Stimulated activated CD8-positive, alpha-beta memory T cell treated with anti-CD3 and anti-CD28 coated beads, Interleukin-7, amount 100 ng/mL, for 24 hours (primary cell): ENCODE measurements at places on chromosomes 7 and 10.

DNA sequence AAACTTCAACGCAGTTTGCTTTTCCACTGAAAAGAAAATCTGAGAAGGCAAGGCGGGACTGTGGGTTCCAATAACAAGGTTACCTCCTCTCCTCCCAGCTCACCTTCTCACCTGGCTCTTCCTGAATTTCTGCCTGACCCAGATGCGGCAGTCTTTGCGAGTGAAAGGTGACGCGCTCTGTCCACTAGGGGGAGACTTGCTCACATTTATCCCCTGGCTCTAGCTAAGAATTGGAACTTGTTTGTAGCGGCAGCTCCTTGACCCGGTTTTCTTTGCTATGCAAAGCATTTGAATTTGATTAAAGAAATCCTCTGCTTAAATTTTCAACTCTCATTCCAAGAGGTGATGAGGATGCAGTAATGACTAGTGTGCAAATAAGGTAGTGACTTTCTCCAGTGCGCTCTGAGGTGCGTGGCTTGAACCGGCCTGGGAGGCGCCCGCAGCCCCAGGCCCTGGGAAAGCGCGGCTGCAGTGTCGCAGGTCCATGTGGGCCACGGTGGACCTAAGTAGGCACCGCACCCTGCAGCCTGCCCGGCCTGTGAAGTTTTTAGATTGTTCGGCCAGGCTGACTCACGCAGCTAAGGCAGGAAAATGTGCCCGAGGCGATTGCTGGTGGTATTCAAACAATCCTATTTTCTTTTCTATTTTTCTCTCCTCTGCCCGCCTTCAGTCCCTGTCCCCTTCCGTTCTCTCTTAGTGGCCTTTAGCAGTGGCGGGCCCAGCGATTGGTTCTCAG, 336.9 kb upstream of the NPSR1 start:
- no peak for DNase-seq

DNA sequence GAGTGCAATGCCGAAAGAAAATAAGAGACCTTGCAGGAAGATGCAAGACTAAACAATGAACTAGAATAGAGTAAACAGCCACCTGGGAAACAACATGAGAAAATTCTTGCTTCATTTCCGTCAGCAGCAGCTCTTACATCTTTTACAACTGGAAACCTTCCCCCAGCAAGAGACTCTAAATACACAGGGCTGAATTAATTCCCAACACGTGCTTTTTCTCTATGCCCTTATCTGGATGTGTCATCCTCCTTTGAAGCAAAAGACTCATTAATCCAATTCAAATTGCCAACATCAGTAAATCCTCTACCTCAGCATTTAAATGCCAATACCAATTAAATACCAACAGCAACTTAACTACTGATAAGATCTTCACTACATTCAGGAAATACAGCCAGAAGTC, 99.0 kb upstream of the PDE1C start:
- no peak for DNase-seq

DNA sequence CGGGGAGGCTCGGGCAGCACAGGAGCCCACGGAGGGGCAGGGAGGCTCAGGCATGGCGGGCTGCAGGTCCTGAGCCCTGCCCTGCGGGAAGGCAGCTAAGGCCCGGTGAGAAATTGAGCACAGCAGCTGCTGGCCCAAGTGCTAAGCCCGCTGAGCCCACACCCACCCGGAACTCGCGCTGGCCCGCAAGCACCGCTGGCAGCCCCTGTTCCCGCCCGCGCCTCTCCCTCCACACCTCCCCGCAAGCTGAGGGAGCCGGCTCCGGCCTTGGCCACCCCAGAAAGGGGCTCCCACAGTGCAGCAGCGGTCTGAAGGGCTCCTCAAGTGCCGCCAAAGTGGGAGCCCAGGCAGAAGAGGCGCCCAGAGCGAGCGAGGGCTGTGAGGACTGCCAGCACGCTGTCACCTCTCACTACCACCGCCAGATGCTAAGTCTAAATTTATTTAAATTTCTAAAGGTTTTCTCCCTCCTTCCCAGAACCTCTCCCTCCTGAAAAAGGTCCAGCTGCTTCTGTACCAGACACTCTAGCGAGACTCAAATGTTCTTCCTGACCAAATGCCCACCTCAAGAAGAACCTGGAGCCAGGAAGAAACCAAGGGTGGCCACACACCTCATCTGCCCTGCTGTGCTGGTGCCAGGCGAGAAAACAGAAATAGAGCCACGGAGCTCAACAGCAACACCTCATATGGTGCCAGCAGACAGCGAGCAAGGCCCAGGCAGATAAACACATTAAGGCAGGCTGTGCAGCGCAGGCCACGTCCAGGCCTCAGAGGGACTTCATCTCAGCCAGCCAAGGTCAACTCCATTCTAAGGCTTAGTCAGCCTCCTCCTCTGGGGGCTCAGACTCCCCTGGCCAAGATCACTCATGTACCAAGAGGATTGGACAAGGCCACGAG, 47.0 kb downstream of the KCNMA1 start:
- no peak for DNase-seq

DNA sequence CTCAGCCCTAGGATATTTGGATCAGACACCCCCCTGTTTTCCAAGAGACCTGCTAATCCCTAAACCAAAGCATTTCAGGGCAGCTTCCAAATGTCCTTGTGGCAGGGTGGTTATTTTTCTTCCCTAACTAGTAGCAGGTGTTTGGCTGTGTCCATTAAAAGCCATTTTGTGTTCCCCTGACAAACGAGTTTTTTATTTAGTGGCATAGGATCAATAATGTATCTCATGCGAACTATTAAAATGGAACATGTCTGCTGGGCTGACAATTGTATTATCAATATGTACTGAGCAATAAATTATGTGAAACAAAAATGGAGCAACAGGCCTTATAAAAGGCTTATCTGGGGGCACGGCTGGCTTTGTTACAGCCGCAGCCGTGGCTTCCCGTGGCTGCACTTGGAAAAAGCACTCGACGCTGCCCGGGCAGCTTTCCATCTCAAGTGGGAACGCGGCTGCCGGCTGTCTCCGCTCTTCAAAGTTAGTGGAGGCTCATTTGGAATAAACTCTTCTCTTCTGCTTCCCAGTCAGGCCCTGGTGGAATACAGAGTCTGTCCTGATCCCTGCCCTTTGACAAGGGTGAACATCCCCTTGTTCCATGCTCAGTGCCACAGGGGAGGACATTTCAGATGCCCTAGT, 554.3 kb downstream of the TYW1 start:
- no peak for DNase-seq

GRCh38 chr10:124318811-124319210, 99.9 kb downstream of the OAT start:
- DNase-seq: no peak

- DNase-seq: no peak
Measured at GRCh38 chr10:75261813-75262705, 26.3 kb upstream of the COMTD1 start.

- no peak for DNase-seq
Measured at GRCh38 chr10:127698886-127699285, 38.1 kb upstream of the FOXI2 start.

DNA sequence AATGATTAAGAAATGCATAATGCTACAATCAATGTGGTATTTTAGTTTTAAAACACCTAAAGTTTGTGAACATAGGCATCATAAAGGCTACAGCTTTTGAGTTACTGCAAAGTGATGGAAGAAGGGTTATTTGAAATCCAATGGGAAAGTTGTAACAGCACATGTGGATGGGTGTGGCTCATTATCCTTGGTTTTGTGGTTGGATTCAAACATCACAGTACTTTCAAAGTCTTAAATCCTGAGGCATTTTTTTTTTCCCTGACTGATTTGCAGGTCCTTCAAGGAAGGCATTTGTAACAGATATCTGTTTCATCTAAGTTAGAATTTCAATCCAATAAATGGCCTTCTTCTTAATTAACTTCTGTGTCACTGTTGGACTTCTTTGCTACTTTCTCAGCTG, 9.8 kb upstream of the SHTN1 start:
- DNase-seq: no peak

DNA sequence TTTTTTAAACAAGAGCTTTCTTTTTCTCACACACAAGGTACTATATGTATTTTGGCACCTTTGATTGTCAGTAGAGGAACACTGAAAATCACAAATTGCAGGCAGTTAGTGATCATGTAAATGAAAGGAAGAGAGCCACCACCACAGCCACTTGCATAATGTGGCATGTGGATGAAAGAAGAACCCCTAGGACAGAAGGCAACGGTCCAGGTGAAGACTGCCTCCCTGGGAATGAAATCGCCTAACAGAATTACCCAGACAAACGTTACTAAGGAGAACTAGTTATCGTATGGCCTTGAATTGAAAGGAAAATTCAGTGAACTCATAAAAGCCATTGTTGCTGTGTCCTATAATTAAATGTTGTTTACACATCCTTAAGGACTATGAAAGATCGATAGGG, 41.2 kb upstream of the PTPRZ1 start:
- no peak for DNase-seq

DNA sequence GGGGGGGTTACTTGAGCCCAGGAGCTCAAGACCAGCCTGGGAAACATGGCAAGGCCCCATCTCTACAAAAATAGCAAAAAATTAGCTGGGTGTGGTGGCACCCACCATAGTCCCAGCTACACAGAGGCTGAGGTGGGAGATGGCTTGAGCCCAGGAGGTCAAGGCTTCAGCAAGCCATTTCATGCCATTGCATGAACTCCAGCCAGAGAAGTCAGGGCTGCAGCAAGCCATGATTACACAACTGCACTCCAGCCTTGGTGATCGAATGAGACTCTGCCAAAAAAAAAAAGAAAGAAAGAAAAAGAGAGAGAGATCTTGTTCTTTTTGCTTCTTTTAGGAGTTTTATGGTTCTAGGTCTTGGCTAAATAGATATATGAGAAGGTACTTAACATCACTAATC, 200.2 kb upstream of the PHYHIPL start:
- no peak for DNase-seq

GRCh38 chr10:3897156-3897555, 112.1 kb upstream of the KLF6 start:
- no peak for DNase-seq

DNA sequence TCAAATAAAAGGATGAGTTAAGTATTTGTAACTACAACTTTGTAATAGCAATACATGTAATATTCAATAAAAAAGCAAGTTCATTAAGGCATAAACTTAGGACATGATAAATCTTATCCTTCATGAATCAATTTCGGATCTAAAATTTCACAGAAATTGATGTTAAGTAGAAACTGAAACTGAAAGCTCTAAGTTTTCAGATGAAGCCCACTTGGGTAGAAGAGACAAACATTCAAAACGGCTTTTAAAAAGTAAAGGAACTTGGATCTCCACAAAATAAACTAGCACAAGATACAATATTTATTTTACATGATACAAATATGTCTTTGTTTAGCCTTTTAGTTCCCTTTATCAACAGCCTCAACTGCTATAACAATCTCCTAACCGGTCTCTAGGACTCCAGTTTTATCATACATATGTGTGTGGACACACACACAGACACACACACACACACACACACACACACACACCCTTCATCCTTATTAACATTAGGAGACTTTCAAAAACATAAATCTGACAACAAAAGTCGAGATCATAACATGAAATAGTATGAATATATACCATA, 83.7 kb downstream of the USP6NL start:
- no peak for DNase-seq

DNA sequence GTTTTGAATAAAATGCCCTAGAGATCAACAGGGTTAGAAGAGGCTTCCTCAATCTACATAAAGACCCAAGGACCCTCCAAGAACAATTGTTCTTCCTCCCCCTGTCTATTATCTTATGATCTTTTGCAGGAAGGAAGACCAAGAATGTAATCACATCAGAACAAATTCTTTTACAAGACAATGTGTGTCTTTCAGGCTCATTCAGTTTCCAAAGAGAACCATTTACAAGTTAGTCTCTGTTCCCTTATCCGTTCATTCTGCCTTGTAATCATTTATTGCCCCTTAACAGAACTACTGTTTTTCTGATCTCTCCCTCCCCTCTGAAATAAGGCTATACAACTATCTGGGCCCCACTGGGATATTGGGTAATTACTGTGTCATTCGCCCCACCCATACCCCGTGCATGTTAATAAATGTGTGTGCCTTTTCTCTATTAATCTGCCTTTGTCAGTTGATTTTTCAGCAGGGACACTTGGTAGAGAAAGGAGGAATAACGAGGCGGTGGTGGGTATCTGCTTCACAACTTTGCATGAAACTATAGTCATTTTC, 5.7 kb upstream of the MKRN1 start:
- no peak for DNase-seq

GRCh38 chr10:34001087-34001580, 666.7 kb upstream of the NRP1 start:
- no peak for DNase-seq

- no peak for DNase-seq
Measured at GRCh38 chr10:75530299-75530698, 98.9 kb downstream of the LRMDA start.

DNA sequence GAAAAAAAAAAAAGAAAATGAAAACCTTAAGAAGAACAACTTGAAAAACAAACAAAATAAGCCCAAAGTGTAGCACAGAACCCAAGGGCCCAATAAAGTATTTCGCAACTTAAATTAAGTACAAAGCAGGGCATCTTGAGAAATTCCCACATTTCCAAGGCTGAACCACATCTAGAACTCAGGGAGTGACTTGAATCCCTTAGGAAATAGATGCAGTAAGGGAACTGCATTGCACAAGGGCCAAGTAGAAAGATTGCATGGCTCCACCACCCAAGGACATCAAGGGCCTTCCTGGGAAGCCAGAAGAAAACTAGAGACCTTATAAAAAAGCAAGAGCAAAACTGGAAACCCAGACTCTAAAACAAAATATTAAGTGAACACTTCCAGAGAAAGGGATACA, 352.7 kb downstream of the CXCL12 start:
- no peak for DNase-seq

DNA sequence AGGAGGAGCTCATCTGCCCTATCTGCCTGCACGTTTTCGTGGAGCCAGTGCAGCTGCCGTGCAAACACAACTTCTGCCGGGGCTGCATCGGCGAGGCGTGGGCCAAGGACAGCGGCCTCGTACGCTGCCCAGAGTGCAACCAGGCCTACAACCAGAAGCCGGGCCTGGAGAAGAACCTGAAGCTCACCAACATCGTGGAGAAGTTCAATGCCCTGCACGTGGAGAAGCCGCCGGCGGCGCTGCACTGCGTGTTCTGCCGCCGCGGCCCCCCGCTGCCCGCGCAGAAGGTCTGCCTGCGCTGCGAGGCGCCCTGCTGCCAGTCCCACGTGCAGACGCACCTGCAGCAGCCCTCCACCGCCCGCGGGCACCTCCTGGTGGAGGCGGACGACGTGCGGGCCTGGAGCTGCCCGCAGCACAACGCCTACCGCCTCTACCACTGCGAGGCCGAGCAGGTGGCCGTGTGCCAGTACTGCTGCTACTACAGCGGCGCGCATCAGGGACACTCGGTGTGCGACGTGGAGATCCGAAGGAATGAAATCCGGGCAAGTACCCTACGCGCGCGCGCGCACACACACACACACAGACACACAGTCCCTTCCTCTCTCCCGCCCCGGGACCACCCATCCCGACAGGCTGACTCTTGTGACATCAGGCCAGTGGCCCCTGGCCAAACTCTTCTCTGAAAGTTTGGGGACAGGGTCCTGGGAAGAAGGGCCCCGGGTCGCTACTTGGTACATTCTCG, 538 bp downstream of the TRIM8 start:
- DNase-seq: peak; percentile 37

DNA sequence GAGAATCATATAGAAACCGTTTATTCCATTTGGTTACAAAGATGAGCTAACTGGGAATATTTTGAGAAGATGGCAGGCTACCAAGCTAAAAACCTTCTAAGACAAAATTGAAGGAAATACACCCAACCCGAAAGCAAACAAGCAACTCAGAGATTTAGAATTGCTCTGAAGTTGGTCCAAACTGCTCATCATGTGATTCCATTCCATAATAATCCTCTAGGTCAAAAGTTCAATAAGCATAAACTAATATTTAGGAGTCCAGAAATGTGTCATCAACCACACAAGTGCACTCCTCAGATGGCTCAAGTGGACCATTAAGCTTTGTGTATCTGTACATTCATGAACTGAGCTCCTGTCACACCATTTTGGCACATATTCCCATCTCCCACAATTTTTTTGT, 28.7 kb downstream of the DGKI start:
- DNase-seq: no peak
